ENCODE measurements at places on chromosomes 12 and 14.

- no peak for ATAC-seq
These were observed 1284.1 kb downstream of the AACS start for GRCh38 chr12:126349383-126349782.

DNA sequence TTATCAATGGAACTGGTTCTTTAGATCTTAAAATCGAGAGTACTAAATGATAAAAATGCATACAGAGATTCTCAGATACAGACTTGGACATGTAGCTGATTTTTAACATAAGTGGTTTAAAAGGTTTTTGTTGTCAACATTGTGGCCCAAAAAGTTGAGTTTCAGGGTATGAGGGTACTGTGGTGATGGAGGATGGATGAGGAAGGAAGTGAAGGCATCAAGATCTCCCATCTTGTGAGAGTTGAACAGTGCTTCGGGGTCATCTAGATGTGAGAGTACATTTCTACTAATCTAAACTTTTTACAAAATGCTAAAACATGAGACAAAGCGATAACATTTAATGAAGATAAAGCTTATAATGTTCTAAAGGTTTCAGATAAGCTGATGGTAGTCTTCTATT lies 452.6 kb downstream of the PCNX1 start:
- no peak for ATAC-seq

DNA sequence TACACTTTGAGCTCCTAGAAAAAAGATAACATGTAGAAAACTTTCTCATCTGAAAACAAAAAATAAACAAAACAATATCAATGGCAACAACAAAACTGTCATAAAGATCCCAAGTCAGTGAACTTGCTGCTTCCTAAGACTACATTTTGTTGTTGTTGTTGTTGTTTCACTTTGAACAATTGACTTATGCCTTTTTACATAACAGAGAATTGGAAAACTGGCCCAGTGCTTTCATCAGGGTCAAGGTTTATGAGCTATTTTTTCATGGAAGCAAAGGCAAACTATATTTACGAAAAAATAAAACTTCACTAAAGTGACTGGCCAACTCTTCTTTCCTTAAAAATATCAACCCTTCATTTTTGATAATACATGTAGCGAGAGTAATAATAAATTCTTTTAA lies 6.3 kb downstream of the DCN start:
- no peak for ATAC-seq

DNA sequence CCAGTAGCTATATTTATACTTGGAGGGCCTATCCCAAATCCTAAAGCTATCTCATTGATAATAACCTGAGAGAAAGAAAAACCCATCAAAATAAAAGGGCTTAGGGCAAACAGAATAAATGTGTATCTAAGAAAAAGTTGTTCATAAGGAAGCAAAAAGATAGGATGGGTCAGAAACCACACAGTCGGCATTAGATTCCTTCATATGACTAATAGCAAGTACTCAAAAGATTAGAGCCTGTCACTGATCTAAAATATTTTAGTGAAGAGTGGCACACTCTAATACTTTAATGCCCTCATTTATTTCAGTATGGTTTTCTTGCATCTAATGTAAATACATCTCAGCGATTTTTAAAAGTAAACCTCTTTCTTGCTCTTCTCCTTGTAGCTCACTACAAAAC lies 17.1 kb upstream of the NAV3 start:
- ATAC-seq: no peak

DNA sequence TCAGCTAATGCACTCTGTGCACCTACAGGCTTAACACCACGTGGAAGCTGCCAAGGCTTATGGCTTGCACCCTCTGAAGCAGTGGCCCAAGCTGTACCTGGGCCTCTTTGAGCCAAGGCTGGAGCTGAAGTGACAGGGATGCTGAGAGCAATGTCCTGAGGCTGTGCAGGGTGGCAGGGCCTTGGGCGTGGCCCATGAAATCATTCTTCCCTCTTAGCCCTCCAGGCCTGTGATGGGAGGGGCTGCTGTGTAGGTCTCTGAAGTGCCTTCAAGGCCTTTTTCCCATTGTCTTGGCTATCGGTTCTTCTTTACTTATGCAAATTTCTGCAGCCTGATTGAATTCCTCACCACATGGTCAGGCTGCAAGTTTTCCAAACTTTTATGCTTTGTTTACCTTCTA lies 47.4 kb upstream of the TMTC1 start:
- ATAC-seq: no peak

DNA sequence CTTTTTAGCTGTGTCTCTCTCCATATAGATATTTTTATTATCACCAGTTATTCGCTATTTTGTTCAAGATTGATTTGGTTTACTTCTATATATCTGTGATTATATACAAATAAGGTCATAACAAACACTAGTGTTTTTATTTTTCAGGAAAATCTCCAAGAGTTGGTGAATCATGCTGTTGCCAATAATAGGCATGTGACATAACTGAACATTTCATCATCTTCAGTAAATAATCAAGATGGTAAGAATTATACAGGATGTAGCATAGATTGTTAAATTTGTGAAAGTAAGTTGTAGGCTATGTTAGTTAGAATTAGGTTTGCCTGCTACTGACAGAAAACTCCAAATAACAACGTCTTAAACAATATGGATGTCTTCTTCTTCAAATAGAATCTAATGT lies 240.9 kb upstream of the PDE3A start:
- ATAC-seq: no peak

DNA sequence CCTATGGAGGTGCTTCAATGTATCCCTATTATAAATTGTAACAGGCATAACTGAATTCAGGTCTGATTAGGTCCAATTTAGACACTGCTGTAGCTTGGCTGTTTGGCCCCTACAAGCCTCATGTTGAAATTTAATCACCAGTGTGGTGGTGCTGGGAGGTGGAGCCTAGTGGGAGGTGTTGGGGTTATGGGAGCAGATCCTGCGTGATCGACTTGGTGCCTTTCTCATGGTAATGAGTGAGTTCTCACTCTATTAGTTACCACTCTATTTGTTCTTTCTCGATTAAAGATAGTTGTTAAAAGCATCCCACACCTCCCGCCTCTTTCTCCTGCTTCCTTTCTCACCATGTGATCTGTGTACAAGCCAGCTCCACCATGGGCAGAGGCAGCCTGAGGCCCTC lies 122.1 kb downstream of the FOXA1 start:
- ATAC-seq: no peak

DNA sequence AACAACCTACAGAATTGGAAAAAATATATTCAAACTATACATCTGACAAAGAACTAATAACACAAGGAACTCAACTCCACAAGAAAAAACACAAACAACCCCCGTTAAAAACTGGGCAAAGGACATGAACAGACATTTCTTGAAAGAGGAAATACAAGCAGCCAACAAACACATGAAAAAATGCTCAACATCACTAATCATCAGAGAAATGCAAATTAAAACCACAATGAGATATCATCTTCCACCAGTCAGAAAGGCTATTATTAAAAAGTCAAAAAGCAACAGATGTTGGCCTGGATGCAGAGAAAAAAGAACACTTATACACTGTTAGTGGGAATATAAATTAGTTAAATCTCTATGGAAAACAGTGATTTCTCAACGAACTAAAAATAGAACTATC lies 82.6 kb upstream of the CCDC91 start:
- no peak for ATAC-seq

GRCh38 chr14:55077170-55078151 lies 26.0 kb downstream of the MAPK1IP1L start:
- no peak for ATAC-seq

DNA sequence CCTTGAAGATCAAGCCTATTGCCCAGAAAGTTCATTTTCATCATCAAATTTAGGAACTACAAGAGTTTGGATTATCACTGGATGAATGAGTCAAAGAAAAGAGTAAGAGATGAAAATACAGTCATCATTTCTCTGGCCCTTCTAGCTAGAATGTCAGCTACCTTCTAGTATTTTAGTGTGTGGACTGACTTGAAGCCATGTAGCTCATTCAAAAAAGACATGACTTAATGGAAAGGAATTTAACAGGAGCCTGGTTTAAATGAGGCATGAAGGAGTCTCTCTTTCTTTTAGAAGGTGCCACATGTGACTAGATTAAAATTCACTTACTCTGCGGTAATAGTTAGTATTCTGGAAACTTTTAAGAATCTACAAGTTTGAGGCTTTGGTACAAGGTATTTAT lies 7.1 kb downstream of the PTHLH start:
- ATAC-seq: no peak

- peak; percentile 20 for ATAC-seq
These were observed 253.1 kb upstream of the PELI2 start for GRCh38 chr14:55864890-55865655.

GRCh38 chr12:68406134-68406576 lies 74.0 kb upstream of the MDM1 start:
- no peak for ATAC-seq

GRCh38 chr14:80364816-80365215 lies 153.5 kb upstream of the DIO2 start:
- ATAC-seq: no peak

DNA sequence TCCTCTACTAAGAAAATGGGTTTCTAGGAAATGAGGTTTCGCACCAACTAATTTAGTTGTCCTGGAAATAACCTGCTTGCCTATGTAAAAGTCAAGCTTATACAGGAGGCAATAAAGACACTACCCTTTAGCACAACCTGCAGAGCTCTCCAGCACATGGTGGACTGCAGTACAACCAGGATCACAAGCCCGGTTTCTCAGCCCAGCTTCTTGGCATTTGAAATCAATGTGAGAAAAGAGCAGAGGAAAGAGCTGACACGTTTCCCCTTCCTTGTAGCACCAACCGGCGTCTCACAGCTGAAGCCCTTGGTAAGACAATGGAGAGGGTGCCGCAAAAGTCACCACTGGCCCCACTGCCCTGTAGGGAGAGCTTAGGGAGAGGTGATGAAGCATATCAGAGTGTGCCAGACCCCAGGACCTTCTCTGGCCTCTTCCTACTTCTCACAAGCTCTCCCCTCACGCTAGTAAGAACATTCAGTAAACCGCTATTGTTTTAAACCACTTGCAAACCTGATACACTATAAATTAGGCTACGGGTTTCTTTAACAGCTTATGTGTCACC lies 8.6 kb downstream of the SPTLC2 start:
- peak; percentile 48 for ATAC-seq

DNA sequence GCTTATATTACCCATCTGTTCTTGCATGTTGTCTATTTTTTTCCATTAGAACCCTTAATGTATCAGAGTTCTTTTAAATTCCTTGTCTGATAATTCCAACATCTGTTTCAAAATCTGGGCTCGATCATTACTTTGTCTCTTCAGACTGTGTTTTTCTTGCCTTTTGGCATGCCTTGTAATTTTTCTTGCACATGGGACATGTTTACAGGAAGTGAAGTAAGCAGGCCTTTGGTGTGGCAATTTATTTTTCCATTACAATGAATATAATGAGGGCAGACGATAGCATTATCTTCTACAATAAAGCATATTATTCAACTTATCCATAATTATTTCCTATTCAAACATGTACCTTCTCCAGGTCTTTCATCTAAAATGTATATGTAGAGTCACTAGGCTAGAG lies 48.3 kb downstream of the STXBP6 start:
- no peak for ATAC-seq

DNA sequence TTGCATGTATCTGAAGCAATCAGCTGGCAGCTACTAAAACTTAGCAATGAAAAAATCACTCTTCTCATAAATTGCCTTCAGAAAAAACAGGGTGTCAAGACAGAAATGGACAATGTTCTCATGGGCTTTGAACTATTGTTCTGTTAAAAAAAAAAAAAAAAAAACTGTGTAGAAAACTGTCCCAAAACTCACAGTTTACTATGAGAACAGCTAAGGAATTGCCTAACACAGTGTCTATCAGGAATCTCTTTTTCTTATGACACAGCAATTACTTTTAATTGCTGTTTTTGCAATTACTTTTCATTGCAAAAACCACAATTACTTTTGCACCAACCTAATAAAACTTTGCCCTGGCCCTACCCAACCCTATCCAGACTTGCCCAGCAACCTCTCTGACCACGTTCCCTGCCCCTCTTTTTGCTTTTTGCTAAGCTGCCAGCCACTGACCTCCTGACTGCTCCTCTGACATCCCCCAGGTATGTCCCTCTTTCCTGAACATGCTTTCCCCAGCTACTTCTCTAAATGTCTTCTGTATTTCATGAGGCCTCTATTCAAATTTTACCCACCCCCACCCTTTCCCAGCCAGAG lies 68.0 kb upstream of the SLCO1C1 start:
- ATAC-seq: no peak

DNA sequence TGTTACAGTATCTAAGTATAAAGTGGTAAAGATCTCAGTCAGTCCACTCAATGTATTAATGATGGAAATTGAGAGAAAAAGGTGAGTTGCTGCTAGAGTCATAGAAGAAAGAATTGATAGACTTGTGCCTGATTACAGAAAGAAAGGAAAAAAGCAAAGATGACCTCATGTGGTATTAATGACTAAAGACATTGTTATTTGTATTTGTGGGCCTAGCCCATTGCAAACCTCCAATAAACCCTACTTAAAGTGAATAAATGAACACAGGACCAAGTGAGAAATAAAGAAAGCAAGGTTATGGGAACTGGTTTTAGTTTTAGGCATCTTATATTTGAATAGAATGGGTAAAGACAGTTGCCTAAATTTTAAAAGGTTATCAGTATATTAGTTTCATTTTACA lies 105.5 kb downstream of the SYT1 start:
- no peak for ATAC-seq

- no peak for ATAC-seq
These were observed 17.4 kb downstream of the LGALS3 start for GRCh38 chr14:55146425-55146824.

- ATAC-seq: no peak
These were observed 205.4 kb upstream of the FKBP4 start for GRCh38 chr12:2589381-2589780.

GRCh38 chr14:99192028-99192621 lies 79.9 kb downstream of the BCL11B start:
- ATAC-seq: no peak

DNA sequence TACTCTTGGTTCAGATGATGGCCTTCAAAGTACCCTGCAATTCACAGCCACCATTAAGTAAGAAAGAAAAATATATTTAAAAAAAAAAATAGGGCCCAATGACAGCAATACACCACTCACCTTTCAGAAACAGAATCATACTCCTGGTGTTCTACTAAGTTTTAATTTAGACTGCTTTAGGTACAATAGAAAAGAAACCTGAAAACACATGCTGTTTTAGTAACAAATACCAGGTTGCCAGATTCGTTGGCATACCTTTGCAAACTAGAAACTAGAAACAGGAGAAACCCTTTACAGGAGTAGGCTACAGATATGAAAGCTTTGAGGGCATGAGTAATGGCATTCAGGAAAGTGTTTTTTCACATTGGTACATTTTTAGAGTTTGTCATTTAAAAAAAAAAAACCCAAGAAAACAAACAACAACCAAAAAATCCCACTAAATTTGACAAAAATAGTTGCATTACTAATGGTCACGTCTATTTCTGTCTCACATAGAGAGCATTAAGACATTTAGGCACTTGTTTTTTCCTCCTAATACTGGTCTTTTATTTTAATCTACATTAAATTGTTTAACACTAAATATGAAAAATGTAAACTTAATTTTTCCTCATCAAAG lies 4.0 kb downstream of the SIX1 start:
- no peak for ATAC-seq

- ATAC-seq: no peak
These were observed 8.1 kb downstream of the COCH start for GRCh38 chr14:30882431-30882830.

Data from stimulated activated memory B cell treated with anti-CD40 and anti-IgM and Interleukin-4, amounts not matched to agents 10 μg/mL and 1 μg/mL and 100 μg/mL, for 72 hours (primary cell).